ENCODE measurements at places on chromosomes 4 and X.

DNA sequence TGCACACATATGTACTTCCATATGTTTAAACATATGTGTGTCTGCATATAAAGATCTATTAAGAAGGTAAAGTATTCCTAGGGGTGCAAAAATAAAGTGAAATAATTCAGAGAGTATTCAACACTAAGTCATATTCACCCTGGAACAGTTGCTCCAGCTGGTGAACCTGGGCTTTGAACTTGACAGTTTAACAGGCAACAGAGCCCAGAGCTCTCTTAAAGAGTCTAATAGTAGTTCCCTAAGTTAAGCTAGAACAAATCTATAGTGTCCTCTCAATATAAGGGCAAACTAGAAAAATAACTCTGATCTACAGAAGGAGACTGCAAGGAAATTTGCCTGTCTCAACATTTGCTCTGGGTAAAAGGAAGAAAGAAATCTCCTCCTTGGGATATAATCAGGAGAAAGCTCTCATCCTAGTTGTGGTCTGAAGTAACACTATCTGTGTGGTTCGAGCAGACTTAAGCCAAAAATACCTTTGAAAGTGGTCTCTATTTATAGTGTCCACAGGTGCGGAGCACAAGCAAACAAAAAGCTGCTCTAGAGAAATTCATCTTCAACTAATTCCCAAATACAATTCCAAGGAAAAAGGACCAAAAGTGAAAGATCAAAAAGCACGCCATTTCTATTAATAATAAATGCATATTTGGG, 29.9 kb downstream of the VEGFC start:
- no peak for DNase-seq

- no peak for DNase-seq
Observed at GRCh38 chr4:40952672-40953071, 202.9 kb downstream of the NSUN7 start.

GRCh38 chr4:83751336-83751949, 215.5 kb downstream of the GPAT3 start:
- no peak for DNase-seq

DNA sequence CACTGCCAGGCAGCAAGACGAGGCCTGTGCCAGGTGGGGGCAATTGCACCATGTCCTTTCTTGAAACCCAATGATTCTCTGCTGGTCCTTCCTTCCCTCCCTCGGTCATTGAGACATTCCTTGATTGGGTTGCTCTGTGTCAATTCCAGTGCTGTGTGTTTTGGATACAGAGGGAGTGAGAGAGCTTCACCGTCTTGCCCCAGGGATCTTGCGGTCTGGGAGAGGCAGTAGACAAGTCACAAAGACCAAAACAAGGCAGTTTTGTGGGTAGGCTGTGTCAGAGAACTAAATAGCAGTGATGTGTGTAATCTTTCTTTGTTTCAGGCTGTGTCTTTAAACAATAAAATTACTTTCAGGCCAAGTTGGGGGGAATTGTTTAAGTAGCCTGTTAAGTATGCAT, 38.8 kb upstream of the TADA2B start:
- DNase-seq: no peak

DNA sequence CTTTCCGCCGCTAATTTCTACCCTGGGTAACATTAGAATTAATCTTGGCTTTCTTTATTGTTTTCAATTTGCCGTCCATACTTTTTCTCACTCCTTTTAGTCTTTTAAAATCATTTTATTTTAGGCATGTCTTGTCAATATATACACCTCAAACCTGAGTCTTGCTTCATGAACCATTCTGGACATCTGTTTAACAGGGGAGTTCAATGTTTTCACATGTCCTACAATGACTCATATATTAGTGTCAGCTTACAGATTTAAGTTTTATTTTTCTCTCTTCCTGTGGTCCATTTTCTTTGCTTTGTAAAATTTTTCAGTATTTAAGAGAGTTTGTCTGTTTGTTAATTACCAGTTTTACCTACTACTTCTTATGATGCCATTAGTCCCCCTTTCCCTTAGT, 89.5 kb downstream of the LCORL start:
- DNase-seq: no peak

DNA sequence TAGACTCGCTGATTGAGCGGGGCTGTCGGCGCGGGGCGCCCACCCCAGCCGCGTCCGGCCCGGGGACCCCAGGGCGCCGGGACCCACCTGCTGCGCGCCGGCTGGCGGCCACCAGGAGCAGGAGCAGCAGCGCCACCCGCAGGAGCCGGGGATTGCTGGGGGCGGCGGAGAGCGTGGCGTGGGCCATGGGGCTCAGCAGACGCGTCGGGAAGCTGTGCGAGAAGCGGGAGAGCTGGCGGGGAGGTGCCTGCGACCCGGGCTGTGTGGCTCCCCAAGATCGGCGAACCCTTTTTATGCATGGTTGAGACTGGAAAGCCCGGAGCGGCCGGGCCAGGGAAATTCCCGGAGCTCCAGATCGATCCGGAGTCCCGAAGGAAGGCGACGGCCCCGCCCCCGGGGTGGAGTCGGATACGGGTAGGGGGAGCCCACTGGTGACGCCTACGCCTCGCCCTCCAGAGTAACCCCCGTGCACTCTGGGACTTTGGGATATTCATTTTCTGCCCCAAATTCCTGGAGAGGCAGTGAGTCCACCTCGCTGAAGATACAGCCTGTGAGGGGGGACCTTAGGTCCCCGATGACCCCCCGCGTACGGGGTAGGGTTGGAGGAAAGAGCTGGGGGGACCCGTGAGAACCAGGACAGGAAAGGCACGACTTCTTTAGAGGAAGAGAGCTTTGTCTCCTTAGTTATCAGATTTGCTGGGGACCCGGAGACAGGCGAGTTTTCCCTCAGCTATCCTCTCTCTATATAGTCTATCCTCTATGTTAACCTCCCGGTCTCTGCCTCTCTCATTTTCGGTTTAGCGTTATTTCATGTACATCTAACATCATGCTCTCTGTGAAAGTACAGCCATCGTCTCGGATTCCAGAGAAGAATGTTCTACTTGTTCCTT, at the start of gene CXCL3:
CXCL3 (minus strand) TSS at position 265 of the 890 bp plus-strand sequence; CDS start at position 187, 78 bp downstream.
- DNase-seq: peak; percentile 11

GRCh38 chr4:146308951-146309350, 94.6 kb downstream of the REELD1 start:
- no peak for DNase-seq

GRCh38 chrX:153474718-153475117, 4.3 kb upstream of the HAUS7 start:
- DNase-seq: peak; percentile 33

GRCh38 chr4:23269566-23269965, 576.8 kb downstream of the GBA3 start:
- DNase-seq: no peak

- no peak for DNase-seq
Observed at GRCh38 chr4:106565727-106566126, 197.1 kb upstream of the GIMD1 start.

- no peak for DNase-seq
Observed at GRCh38 chrX:114635986-114636385, 52.1 kb downstream of the HTR2C start.

DNA sequence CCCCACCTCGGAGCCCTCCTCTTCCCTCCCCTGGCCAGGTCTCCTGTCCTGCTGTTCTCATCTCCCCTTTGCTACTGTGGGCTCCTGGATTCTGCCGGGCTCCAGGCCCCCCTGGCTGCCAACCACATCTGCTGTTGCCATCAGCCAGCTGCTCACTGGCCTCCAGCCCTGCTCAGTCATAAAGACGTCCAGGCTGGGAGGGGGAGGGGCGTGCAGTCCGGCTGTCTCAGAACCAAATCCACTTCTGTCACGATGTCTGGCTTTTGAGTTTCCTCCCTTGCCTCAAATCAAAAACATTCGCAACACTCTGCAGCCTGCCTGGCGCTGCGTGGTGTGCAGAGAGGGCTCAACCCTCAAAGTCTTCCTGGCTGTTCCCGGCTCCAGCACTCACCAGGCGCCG, 7.1 kb downstream of the RASL11B start:
- DNase-seq: no peak

DNA sequence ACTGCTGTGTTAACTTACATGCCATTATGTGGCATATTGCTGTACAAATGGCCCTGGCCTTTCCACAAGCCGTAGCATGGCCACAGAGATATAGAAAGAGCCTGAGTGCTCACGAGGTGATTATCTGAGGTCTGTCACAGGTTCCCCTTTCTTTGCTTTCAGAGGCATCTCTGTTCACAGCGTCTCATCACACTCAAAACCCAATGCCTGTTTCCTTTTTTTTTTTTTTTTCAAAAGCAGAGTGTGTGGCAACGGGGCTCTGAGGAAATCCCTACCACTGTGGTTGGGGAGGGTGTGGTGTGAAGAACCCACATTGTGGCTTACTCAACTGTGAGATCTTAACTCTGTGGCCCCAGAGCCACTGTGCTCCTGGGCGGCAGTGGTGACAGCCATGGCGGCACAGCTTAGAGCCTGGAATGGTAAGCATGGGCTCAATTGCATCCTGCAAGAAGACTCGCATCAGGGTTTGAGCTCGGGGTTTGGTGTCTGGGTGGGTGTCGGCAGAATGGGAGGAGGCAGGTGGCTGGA, 30.8 kb downstream of the RTL5 start:
- DNase-seq: peak; percentile 80

DNA sequence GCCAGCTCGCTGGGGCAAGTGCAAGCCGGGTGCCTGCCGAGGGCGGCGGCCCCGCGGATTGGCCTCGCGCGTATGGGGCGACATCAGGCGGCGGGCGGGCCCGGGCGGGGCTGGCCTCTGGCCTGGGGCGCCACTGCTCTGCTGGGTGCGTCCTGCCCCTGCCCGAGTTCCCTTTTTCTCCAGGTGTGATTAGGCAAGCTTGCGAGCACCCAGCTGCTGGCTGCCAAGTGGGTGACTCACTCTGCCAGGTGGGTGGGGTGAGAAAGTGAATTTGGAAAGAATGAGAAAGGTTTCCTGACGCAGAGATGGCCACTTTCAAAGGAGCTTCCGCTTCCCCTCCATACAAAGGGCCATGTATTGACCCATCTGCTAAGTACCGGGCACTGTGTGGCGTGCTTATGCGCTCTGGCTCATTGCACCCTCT, 32.5 kb downstream of the FGFBP1 start:
- DNase-seq: peak; percentile 29

- DNase-seq: no peak
Observed at GRCh38 chrX:40628506-40628905, 5.3 kb downstream of the MPC1L start.

DNA sequence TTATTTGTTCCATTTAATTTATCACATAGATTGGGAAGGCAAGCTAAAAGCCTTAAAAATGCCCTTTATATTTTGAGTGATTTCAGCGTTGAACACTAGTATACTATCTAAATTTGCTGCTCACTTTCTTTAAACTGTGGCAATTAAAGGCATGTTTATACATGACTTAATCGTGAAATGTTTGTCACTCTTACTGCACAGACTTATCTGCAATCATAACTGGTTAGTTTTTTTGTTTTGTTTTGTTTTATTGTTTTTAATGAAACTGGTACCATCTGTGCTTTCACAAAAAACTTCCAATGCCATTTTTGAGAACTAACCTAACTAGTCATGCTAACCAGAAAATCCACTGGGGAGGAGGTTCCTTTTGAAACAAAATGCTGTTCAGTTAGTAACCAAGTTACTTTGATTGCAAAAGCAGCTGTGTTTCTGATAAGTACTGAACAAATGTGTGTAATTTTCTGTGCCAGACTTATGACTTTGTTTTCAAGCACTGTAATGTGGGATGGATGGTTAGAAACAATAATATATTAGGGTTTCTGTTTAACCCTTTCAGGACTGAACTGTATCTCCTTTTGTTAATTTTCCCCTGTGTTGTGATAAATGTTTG, 56.1 kb downstream of the CCKAR start:
- DNase-seq: no peak

DNA sequence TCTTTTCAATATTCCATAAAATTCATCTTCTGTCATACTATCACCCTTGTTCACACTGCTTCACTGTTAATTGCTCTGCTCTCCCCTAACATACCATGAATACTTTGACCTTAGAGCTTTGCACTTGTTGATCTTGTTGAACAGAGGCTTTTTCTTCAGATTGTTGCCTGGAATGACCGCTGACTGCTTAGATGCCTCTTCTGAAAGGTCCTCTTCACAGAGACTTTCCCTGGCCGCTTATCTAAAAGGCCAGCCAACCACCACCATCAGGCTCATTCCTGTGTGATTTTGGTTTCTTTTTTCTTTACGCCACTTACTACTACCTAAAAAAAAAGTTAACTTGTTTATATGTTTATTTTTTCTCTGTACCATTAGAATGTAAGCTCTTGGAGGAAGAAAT, 667.7 kb downstream of the STPG2 start:
- DNase-seq: no peak

DNA sequence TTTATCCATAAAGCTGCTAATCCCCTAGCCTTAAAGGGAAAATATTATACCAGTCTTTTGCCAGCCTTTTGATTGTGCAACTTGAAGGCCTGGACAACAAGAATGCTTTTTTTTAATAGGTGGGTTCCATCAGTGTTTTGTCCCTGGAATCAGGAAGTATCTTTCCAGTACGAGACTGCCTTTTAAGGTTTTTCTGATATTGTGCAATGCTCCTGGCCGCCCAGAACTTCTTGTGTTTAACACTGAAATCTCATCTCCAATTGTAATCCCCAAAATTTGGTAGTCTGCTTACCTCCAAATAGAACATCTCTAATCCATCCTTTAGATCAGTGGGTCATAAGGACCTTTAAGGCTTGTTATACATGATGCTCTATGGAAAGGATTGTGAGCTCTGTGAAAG, 256.7 kb downstream of the NAF1 start:
- no peak for DNase-seq

GRCh38 chrX:20274121-20274520, 7.4 kb upstream of the RPS6KA3 start:
- DNase-seq: no peak

GRCh38 chrX:16002185-16002584, 121.2 kb upstream of the GRPR start:
- no peak for DNase-seq

DNA sequence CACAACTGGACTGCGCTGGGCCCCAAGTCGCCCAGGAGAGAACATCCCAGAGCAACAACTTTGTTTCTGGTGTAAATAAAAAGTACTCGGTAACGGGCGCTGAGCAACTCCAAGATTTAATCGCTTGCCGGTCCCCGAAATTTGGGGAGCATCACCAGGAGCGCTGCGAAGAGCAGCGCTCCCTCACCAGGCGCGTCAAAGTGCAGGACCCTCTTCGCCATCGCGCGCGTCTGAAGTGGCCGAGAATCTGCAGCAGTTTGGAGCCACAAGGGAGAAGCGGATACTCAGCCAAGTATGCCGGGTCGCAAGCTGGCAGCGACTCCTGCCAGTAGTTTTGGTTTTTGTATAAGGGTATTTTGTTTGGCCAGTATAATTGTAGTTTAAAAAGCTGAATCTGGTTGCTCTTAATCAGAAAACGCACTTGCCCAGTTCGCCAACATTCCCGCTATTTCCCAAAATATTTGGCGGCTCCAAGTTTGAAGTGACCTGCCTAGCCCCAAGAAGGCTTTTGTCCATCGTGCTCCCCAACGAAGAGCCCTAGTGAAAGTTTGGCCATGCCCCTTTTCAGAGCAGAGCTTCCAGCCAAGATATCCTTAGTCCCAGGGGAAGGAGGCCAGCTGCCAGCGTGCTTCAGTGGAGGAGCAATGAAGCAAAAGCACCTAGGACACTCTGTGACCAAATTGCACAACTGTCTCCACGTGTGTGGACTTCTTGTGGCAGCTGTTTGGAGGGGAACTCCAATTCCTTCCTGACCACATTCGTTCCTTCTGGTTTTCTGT, 557 bp upstream of the KDR start:
- DNase-seq: no peak
